RPMI7951 (cell line): ENCODE measurements at places on chromosomes 16 and 17.

GRCh38 chr16:57984443-57985203 is 13.7 kb upstream of the CNGB1 start:
- DNase-seq = peak; percentile 64

- DNase-seq = no peak
Measured at GRCh38 chr16:57303910-57304168, 19.4 kb upstream of the PLLP start.

- DNase-seq = no peak
Measured at GRCh38 chr16:23519282-23519681, 9.0 kb upstream of the GGA2 start.

- no peak for DNase-seq
Measured at GRCh38 chr17:56030009-56030624, 123.2 kb upstream of the ANKFN1 start.

- DNase-seq = peak; percentile 90
Measured at GRCh38 chr17:29039764-29040598, 3.0 kb upstream of the PIPOX start.

GRCh38 chr16:86761111-86762031 is 183.0 kb downstream of the FOXL1 start:
- peak; percentile 92 for DNase-seq

DNA sequence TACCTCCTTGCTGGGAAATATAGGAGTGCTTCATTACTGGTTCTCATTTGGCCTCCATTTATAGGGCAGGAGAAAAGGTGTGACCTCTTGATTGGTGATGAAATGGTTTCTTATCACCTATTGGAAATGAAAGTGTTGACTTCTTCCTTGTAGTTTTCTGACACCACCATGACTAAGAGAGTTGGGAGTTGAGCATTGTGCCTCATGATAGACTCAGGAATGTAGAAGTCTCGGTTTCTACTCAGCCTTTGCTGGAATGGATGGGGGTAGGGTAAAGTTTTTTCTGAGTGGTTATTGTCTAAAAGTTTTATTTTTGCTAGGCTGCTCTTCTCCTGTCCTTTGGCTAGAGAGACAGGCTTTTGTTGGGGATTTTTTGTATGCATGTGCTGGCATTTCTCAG is 117.4 kb downstream of the PHKB start:
- peak; percentile 40 for DNase-seq

GRCh38 chr17:61837175-61838051 is 25.9 kb downstream of the BRIP1 start:
- peak; percentile 54 for DNase-seq

DNA sequence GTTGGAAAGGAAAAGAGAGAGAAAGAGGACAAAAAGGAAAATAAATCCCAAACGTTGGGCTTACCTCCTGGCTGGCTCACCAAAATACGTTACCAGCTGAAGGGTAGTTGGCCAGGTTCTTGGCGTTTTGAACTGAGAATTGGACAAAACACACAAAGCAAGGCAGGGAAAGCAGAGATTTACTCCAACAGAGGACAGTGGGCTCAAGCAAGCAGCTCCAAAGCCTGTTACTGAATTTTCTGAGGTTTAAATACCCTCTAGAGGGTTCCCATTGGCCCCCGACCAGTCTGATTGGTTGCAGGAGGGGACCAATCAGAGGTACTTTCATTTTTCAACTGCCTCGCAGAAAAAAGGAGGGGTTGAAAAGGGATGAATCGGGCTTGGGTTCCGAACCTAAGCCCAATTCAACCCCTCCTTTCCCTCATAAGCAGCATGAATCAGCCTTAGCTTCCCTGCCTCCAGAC is 55.6 kb upstream of the ALOX12 start:
- DNase-seq = peak; percentile 86

- DNase-seq = peak; percentile 47
Measured at GRCh38 chr16:22098405-22099255, 6.3 kb downstream of the VWA3A start.

DNA sequence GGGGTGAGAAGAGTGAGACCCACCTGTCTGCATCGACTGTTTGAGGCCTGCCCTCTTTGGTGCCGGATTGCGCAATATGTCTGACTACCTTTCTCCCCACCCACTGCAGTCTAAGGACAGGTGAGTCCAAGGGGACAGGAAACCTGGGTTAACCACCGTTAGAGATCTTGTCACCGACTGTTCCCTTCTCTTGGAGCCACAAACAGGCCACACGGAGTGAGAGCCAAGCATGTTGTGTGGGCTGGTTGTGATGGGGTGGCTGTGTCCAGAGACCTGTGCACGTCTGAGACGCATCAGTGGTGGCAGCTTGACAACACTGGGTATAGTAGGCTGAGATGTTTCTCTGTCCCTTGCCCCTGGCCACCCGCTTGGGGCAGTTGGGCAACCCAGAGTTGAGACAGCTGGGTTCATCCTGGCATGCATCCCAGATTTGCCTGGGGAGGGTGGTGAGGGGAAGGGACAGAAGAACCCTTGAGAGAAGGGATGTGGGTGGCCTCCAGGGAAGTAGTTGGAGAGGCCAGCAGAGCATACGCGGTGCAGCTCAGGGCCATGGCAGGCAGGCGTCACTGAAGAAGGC is 21.4 kb downstream of the MPRIP start:
- peak; percentile 82 for DNase-seq

GRCh38 chr16:86856946-86857586 is 278.7 kb downstream of the FOXL1 start:
- DNase-seq = no peak

DNA sequence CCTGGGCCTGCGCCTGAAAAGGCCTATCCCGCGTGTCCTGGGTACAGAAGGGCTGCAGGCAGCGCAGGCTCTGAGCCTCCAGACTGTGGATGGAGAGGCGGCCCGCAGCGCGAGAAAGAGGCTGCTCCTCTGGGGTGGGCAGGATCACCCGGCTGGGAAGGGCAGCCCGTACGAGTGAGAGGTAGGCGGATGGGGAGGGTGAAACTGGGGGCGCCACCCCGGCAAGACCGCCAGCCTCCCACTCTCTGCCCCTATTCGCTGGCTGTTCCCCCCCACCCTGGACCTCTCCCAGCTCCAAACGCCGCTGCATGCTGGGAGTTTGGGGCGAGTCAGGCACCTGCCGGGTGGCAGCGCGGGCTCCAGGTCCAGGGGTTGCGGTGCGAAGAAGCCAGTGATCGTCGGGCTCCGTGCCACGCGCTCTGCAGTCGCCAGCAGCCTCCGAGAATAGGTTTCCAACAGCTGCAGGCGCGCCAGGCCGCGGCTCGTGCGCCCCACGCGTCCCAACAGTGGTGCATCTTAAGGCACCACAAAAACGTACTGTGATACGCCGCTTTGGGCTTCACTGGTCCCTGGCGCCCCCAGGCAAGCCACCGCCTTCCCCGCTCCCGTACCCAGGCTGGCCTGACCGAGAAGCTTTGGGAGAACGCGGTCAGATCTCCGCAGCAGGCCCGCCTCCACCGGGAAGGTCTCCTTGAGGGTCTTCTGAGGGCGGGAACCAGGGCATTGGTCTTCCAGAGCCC is 1.1 kb downstream of the NOXO1 start:
- DNase-seq = no peak

DNA sequence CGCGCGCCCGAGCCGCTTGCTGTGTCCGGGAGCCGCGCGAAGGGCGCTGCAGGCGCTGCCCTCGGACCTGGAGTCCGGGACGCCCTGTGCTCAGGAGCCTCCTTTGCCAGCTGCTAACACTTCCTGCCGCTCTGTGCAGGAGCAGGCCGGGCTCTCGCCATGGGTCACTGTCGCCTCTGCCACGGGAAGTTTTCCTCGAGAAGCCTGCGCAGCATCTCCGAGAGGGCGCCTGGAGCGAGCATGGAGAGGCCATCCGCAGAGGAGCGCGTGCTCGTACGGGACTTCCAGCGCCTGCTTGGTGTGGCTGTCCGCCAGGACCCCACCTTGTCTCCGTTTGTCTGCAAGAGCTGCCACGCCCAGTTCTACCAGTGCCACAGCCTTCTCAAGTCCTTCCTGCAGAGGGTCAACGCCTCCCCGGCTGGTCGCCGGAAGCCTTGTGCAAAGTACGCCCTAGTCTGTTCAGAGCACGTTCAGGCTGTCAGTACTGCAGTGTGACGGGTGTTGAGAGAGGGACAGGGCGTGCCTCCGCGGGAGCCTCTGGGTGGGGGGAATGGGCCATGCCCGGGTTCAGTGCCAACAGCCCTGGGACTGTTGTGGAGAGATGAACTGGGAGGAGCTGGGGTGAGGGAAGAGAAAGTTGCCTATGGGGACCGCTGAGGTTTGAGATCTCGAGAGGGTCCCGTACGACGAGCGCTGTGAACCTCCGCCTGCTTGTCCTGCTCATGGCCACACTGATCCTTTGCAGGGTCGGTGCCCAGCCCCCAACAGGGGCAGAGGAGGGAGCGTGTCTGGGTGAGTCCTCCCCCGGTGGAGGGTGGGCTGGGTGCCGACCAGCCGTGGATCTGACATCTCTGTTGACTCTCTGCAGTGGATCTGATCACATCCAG is 1.3 kb downstream of the ZNF276 start:
- peak; percentile 76 for DNase-seq

- no peak for DNase-seq
Measured at GRCh38 chr16:9476744-9477143, 385.3 kb downstream of the HAPSTR1 start.

- DNase-seq = no peak
Measured at GRCh38 chr16:85650844-85651628, 37.7 kb downstream of the GINS2 start.

- DNase-seq = no peak
Measured at GRCh38 chr17:2691069-2691871, 20.3 kb downstream of the CLUH start.

DNA sequence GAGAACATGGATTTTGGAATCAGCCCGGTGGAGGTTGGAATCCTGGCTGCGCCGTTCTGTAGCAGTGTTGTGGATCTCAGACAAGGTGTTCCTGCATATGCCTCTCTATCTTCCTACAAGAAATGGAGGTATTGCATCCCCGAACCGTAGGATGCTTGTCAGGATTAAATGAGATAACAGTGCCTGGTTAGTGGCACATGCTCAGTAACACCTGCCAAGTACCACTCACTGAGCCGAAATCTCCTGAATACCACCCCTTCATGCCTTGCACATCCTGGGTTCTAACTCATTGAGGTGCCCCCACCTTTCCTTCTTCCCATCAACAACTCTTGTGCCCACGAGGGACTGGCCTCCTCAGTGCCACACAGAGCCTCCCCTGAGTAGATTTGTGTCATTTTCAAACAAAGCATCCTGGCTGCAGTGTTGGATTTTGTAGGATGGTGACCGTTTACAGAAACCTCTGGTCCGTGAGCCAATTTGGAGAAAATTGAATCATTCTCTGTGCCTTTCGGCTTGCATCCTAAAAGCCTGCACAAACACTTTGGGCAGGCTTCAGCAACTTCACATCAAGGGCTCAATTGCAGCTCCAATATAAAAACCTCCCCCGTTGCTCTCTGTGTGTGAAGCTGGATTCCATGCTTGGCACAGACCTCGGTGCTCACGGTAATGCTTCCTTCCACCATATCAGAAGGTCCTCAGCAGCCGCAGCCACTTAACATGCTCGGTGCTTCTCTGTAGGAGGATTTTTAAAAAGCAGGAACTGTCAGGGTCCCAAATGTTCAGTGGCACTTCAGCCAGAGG is 84.2 kb downstream of the WWOX start:
- DNase-seq = no peak

GRCh38 chr17:58136669-58137279 is 11.4 kb upstream of the OR4D1 start:
- DNase-seq = peak; percentile 7

DNA sequence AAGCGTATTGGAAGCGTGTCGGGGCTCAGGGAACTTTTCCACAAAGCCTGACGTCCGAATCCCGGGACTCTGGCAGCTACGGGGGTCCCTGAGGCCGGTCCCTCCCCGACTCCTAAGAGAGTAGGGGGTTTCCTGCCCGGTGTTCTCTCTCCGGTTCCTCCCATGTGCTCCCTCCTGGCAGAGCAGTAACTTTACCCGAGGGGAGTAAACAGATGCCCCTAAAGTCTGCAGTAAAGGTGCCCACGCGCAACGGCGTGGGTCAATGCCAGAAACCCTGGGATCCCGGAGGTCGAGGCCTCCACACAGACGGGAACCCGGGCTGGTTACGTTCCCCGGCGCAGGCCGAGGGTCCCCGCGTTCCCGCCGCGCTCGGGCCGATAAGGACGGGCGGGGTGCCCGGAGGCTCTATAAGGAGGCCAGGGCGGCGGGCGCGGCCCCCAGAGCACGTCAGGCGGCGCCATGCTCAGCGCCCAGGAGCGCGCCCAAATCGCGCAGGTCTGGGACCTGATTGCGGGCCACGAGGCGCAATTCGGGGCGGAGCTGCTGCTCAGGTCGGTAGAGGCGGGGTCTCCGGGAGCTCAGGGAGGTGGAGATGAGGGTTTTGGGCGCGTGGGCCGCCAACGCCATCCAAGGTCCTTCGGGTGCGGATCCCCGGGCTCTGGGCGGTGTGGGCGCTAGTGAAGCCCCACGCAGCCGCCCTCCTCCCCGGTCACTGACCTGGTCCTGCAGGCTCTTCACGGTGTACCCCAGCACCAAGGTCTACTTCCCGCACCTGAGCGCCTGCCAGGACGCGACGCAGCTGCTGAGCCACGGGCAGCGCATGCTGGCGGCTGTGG is at the start of gene HBM:
Gene HBM (plus strand): TSS at position 440 of the 836 bp plus-strand sequence. CDS start 20 bp downstream, at position 460.
- no peak for DNase-seq

GRCh38 chr16:12613131-12613991 is 190.3 kb downstream of the CPPED1 start:
- peak; percentile 76 for DNase-seq

- no peak for DNase-seq
Measured at GRCh38 chr17:74758848-74759168, 10.4 kb downstream of the NHERF1 start.

DNA sequence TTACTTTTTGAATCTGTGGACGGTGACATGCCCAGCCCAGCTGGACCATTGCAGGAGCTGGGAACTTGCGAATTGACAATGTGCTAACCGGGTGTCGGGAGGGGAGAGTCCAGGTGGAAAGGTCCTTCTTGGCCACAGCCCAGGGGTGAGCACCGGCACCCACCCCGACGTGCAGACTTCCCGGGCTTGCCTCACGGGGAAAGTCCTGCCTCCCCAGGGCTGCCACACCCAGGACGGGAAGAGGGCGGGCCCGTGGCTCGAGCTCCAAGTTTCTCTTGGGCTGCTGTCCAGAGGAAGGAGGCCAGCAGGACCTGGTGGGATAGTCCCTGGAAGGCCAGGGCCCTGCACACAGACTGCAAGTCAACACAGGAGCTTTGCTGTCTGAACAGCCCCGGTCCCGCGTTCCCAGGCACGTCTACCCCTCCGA is 17.7 kb downstream of the CARD14 start:
- peak; percentile 34 for DNase-seq

DNA sequence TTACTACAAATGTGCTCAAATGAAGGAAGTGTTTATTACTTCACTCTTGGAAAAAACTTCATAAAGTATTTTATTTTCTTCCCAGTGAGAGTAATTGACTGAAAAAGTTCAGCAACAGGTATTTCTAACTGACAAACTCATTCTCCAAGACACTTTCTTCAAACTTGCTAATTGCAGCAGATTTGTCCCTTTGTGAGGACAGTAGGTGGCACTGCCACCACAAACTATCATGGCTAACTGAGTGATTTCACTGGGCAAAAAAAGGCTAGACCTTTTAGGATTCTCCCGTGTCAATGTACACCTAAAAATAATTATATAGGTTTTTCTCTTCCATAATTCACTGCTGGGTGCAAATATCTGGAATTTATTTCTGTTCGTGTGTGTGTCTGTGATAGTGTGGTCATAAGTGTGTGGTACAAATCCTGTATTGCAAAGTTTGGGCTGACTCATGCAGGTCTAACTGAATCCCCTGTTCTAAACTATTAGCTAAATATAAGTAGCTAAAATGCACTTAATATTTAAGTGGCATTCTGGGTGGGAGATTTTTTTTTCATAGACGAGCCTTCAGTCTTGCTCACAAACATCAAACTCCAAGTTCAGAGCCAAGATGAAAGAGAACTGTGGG is 3.9 kb downstream of the HS3ST3A1 start:
- DNase-seq = peak; percentile 64

- peak; percentile 83 for DNase-seq
Measured at GRCh38 chr17:81153340-81153803, 11.9 kb upstream of the PVALEF start.

GRCh38 chr17:77461277-77462057 is 320.7 kb downstream of the SEC14L1 start:
- DNase-seq = no peak
